ENCODE measurements at places on chromosomes 6 and 20.

- no peak for DNase-seq
Measured at GRCh38 chr6:34115403-34115795, 30.5 kb downstream of the GRM4 start.

GRCh38 chr20:37316116-37316774 is 26.8 kb downstream of the MANBAL start:
- DNase-seq, result no peak

DNA sequence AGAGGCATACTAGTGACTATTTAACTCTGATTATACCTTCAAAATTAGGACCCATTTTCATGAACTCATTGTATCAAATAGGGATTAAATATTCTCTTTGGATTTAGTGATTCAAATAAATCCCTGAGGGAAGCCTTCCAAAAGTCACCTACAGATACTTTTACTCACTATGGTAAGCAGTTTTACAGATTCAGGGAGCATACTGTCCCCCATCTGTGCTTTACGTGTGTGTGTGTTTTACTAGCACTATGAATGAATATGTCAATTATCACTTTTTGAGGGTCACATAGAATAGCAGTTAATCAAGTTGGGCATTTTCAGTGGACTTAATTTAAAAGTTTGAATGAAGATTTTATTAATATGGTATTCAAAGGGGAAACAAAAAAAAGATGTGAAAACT is 96.7 kb downstream of the EPHA7 start:
- no peak for DNase-seq

DNA sequence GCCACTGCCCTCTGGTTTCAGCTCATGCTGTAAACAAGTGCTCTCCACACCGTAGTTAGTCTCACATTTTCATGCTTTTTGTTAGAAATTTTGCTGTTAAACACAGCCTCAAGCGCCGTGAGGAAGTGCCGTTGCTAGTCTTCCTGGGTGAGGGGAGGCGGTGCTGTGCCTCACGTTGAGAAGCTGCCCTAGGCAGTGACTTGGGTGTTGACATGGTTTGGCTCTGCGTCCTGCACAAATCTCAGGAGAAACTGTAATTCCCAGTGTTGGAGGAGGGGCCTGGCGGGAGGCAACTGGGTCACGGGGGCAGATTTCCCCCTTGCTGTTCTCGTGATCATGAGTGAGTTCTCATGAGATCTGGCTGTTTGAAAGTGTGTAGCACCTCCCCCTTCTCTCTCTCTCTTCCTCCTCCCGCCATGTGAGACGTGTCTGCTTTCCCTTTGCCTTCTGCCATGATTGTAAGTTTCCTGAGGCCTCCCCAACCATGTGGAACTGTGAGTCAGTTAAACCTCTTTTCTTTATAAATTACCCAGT is 95.8 kb downstream of the ERMARD start:
- DNase-seq, result no peak

DNA sequence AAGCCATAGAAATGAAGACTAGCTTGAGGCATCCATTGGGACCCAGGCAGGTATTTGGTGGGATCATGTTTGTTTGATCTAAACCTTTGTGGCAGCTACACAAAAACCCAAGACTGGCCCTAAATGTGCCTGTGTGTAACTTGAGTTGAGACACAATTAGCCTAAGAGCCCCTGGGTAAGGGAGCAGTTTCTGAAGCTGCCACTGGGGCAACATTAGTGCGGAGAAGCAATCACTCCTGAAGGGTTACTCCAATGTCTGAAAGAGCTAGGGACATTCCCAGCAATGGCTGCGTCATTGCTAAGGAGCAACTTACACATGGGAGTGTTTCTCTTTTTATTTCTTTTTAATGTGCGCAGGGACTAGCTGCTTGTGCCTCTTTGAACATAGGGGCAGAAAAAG is 67.9 kb upstream of the EEF1E1 start:
- DNase-seq, result no peak

DNA sequence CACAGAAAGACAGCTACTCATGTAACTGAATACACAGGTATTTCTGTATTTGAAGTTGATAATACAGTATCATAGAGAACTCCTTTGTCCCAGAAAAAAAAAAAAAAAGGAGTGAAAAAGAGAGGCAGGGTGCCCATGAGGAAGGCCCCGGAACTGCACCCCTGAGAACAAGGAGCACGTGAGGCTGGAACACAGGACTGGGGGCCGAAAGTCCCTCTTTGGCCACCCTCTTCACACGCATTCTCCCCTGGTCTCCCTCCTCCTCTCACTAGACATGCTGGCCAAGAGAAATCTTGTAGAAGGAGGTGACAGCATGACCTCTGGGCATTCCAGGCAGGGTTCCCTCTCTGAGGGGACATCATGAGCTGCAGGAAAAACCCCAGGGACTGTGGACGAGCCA is 62.7 kb upstream of the TRAF3IP2 start:
- no peak for DNase-seq

GRCh38 chr20:19460386-19460785 is 247.9 kb downstream of the SLC24A3 start:
- DNase-seq, result no peak

DNA sequence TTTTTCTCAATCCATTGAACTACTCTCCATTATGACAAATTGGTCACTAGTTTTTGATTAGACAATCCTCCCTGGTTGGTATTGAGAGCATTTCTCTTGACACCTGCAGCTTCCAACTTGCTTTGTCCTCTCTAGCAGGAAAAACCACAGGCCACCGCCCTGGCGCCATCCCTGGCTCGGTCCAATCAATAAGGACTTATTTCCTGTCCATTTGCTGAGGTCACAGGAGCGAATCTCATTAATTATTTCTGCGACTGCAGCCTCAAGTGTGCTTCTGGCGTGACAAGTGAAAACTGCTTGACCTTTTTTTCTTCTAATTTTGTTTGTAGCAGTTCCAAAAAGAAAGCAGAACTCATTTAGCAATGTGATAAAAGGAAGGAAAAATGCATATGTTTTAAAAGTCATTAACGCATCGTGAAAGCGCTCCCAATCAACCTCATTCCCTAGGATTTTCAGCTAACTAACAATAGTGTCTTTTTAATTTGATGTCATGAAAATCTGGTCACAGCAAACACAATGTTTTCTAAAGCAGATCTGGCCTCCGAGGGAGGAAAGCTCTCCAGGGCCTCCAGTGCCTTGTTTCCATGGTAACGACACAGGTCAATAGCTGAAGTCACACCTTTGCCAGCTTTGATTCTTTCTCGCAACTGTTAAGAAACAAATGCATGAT is 39.0 kb upstream of the BEND3 start:
- no peak for DNase-seq

DNA sequence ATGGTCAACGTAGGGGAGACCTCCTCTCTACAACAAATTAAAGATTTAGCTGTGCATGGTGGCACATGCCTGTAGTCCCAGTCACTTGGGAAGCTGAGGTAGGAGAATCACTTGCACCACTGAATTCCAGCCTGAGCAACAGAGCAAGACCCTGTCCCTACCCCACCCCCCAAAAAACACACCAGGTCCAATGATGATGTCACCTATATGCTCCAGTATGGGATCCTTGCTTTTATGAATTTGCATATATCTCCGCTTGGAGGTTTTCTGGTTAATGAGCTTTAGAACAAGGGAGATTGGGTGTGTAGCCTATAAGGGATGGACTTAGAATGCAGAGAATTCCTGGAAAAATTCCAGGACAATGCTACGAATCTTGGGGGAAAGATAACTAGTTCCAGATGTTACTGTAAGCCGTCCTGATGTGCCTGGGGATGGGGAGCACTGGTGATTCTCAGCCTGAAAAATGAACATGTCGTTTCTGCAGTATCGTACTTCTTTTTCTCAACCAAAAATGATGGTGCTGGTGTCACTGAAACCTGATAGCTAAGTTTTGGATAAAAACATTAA is 61.1 kb downstream of the ZBTB2 start:
- DNase-seq, result no peak

DNA sequence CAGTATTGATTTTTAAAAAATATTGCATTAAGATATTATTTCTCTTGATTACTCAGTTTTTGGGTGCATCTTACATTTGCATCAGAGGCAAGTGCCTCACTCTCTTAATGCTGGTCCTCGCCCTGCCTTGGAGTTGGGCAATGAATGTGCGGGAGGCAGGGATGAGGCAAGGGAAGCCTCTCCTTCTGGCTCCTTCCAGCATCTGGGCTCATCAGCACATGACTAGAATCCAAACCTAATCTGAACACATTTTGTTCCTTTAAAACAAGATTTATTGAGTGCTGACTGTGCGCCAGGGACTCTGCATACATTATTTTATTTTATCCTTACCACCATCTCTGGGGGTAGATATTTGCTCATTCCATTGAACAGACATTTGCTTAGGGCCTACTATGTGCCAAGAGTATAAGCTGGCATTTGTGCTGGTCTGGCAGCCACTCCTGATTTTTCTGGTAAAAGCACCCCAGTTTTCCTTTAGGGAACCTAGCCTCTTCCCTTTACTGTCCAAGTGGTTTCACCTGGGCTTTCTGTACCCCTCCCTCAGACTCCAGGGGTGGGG is 71.9 kb upstream of the ZNFX1 start:
- DNase-seq, result no peak

GRCh38 chr20:16446991-16447390 is 126.3 kb downstream of the KIF16B start:
- no peak for DNase-seq

DNA sequence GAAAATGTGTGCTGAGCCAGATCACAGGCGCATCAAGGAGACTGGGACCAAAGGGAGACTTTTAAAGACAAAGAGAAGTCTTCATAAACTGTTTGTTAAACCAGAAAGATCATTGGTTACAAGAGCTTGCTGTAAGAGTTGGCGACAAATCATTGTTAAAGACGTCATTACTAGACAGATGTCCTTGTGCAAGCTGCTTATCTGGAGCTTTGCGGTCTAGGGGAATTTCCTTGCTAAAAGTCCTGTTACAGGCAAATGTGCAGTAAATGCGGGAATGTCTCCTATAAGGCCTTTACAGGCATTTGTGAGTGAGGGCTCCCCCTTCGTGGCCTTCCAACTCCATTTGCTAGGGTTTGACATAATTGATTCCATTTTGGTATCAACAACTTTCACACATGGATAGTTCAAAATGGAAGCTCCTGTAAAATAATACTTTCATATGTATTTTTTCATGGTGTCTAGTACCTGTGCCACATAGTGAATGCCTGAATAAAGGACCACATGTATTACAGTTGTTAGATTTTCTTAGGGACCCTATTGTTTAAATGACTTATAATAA is 362.4 kb downstream of the UTRN start:
- no peak for DNase-seq

GRCh38 chr6:35471836-35472345 is 3.7 kb downstream of the RPL10A start:
- no peak for DNase-seq

GRCh38 chr20:23212011-23212410 is 125.9 kb upstream of the CD93 start:
- no peak for DNase-seq

DNA sequence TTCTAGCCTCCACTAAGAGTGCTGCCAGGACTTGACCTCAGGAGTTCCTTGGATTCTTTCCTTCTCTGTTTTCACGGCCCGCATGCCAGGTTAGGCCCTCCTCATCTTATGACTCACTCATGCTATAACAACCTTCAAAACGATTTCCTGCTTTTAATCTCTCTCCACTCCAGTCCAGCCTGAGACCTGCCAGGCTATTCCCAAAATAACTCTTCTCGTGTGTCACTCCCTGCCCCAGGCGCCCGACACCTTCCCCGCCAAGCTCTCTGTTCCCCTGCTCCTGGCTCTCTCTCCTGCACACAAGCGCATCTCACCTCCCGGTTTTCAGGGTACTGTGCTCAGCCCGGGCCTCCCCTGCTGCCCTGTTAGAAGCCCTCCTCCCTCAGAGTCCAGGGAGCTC is 64.1 kb upstream of the RPS6KA2 start:
- no peak for DNase-seq

DNA sequence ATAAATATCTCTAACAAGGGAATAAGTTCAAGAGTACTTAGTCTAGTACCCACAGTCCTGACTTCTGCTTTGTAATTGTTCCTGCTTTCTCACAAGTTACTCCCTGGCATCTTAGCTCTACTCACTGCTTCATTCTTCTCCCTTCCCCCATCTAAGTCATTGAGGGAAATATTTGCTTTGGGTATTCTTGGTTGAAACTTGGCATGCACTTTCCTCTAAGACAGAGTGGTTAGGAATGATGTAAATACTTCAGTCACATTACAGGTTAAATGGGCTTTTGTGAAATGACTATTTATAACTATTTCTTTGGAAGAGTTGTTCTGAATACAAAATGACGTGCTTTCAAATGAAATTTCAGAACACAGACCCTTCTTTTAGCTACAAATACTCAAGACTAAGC is 67.7 kb upstream of the PLEKHG1 start:
- DNase-seq, result no peak

DNA sequence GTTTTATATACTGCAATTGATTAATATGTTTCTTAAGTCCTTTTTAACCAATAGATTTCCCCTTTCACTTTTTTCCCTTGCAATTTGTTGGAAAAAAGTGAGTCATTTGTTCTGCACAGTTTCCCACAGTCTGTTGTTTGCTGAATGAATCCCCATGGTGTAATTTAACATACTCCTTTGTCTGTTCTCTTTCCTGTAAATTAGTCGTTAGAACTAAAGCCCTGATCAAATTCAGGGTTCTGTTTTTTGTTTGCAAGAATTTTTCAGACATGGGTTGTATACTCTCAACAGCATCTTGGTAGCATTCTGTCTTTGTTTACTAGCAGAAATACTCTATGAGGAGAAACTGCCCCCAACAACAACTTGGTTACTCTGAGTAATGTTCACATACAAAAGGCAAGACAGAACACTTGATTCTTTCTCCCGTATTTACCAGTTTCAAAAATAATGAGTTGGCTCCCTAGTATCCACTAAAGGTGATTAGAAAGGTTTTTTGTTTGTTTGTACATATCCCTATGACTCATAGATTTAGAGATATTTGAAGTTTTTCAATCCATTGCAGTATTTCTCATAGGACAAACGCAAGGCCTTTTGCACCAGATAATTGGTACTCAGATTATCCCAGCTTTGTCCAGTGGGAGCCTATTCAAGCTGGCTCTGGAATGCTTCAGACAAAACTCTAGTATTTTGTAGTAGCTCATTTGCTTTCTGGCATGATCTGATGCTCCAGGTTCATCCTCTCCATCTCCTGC is 16.5 kb downstream of the BLOC1S5 start:
- no peak for DNase-seq

GRCh38 chr6:1810880-1811279 is 201.2 kb downstream of the FOXC1 start:
- no peak for DNase-seq

GRCh38 chr6:156517088-156517487 is 260.1 kb upstream of the ARID1B start:
- DNase-seq, result no peak

- no peak for DNase-seq
Measured at GRCh38 chr6:706146-706545, 13.2 kb upstream of the EXOC2 start.

GRCh38 chr6:12751694-12752325 is 35.2 kb downstream of the PHACTR1 start:
- DNase-seq, result no peak

- no peak for DNase-seq
Measured at GRCh38 chr6:7260291-7261031, 52.5 kb downstream of the SSR1 start.

All from NCI-H1048 (cell line).